ENCODE measurements at places on chromosomes 7 and 10.

DNA sequence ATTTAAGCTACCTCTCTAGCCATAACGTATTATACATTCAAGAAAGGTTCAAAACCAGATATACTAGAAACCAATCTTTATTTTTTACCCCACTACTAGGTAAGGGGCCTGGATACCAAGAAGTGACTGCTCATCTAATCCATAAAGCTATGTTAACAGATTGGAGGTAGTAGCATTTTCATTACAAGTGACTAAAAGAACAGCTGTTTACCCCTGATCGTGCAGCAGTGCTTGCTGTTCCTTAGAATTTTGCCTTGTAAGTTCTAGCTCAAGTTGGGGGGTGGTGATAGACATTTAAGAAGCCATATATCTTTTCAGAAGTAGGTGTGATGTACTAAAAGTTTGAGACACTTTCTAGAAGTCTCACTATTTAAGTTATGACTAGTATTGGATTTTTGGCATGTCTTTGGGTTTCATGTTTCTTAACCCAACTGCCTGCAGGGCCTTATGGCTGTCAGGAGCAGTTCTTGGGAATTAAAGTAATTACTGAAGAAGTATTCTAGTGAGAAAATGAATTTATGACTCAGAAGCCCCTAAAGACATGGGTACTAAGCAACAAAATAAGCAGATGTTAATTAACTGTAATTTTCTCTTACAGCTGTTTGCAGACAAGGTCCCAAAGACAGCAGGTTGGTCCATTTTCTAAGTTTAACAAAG lies 2.3 kb downstream of the PPIA start:
- DNase-seq = no peak

DNA sequence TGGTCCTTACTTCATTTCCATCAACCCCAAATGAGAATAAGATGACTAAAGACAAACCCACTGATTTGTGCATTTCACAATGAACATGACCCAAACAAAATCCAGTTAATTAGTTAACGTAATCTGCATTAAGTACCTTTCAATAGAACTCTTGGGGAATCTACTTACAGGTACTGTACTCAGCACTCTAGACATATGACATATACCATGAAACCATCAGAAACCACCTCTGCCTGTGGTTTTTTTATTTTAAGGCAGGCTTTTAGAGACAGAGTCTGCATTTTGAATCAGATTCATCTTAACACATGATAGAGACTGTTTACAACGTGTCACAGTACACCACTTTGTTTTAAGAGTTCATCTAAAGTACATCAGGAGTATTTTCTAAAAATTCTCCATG lies 168.4 kb downstream of the BTAF1 start:
- DNase-seq = no peak

- no peak for DNase-seq
These were observed 1.9 kb upstream of the CCL24 start for GRCh38 chr7:75815418-75816064.

DNA sequence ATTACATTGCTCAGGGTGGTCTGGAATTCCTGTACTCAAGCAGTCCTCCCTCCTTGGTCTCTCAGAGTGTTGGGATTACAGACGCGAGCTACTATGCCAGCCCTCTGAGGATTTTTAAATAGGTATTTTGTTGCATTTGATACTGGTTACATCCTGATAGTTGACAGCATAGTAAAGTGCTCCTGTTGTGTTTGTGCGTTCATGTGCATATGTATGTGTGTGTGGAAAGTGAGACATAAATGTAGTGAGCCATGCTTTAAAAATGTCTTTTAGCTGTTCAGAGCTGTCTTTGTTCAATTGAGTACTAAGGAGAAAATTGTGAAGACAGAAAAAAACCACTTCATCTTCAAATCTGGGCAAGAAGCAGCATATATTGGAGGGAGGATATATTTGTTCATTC lies 27.8 kb downstream of the ZNRF2 start:
- DNase-seq = no peak

DNA sequence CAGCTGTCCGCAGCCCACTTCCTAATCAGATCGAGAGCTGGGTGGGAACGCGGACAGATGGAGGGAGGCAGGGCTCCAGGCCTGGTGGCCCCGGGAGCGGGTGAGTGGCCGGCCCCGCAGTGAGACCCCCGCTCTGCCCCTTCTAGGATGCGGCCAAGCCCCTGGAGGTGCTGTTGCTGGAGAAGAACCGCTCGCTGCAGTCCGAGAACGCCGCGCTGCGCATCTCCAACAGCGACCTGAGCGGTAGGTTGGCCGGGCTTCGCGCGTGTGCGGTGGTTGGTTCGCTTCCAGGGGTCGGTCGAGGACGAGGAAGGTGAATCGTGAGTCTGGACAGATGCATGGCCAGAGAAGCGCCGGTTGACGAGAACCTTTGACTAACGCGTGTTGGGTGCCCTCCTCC lies 91.3 kb upstream of the SH2B2 start:
- no peak for DNase-seq

- DNase-seq = no peak
These were observed 80.7 kb upstream of the EMX2 start for GRCh38 chr10:117461766-117462423.

GRCh38 chr7:155580367-155580766 lies 34.0 kb upstream of the CNPY1 start:
- DNase-seq = no peak

GRCh38 chr10:99470327-99470726 lies 39.9 kb upstream of the GOT1 start:
- no peak for DNase-seq

DNA sequence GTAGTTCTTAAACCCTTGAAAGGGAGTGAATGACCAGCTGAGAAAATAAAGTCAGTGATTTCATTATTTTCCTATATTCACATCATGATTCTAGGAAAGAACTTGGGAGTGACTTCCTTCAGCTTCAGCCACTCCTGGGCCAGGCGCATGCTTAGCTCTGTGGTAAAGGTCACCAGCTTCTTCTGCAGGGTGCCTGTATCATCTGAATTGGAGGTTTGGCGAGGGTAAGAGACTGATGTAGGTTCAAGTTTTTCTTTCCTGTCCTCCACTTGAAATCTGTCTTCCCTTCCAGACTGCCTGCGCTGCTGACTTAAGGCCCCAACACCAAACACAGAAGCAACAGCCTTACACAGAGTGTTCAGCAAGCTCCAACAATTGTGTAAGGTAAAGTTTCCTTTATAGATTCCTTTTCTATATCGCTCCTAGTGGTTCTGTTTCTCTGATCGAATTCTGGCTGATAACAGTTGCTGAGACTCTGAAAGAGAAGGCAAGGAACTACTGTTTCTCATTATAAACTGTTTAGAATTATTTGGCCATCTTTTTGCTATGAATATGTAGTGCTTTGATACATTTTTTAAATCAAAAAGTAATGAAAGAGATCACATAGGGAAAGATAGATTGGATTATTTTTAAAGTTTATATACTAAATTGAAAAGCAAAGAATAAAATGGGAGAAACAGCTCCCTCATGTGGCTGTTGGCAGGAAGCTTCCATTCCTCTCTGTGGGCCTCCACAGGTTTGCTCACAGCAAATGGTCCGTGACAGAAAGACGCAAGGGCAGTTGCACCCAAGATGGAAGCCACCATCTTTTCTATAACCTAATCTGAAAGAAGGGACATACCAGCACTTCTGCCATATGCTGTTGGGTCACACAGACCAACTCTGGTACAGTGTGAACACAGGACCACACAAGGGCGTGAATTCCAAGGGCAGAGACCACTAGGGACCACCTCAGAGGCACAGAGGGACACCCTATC lies 14.0 kb downstream of the GATAD1 start:
- no peak for DNase-seq

DNA sequence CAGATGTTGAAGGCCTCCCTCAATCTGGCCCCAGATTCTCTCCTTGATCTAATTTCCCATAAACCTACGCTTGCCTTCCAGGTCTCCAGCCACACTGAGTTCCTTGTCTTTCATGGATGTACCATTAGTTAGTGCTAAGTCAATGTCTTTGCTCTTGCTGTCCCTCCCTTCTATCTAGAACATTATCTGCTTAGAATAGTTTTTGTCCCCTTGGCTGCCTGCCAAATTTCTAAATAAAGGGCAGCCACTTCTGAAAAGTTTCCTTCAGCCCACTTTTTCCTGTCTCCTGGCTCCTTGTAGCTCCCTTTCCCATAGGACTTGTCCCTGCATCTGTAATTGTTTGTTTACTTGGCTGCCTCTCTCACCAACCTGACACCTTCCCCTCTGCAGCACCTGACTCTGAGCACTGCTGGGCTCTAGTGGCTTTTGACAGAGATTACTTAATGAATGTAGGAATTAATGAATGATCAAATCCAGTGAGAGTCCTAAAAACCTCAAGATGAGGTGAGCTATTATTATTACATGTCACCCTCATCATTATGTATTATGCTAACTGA lies 58.3 kb downstream of the CXCL12 start:
- DNase-seq = no peak

DNA sequence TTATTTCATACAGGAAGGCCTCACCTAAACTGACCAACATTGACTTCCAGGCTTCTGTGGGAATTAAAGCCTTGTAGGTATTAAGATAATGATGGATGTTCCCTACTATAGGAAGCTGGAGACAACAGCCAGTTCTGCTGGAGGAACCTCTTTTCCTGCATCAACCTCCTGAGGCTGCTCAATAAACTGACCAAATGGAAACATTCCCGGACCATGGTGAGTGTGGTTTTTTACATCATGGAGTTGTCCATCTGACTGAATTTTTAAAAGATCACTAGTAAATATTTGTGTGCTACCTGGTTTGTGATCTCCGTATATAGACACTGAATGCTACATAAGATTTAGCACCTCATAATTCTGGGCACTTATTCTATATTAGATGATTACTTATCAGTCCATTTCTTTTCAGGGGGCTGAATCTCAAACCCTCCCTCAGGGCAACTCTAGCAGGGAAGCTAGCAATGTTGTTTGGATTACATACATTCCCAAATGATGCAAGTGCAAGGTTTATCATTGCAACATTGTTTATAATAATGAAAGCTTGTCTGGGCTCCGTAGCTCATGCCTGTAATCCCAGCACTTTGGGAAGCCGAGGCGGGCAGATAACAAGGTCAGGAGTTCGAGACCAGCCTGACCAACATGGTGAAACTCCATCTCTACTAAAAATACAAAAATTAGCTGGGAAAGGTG lies 21.5 kb upstream of the SMKR1 start:
- DNase-seq = no peak

GRCh38 chr7:128031901-128032604 lies 816 bp upstream of the LRRC4 start:
- DNase-seq = peak; percentile 15

- DNase-seq = no peak
These were observed 220.0 kb upstream of the MEOX2 start for GRCh38 chr7:15906436-15906835.

- DNase-seq = no peak
These were observed 26.0 kb downstream of the GNA12 start for GRCh38 chr7:2818121-2818520.

DNA sequence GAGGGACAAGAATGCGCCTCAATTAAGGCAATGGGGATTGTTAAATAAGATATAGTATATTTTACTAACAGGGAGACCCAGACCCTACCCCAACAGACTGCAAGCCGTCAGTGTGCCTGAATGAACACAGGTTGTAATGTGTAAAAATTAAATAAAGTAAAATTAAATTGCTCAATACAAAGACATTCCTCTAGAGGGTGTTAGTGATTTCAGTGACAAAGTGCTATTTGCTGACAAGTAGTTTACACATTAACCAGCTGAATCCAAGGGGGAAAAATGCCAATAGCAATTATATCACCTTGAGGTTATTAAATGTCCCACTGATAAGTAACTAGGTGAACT lies 110.5 kb downstream of the EBF3 start:
- DNase-seq = no peak

DNA sequence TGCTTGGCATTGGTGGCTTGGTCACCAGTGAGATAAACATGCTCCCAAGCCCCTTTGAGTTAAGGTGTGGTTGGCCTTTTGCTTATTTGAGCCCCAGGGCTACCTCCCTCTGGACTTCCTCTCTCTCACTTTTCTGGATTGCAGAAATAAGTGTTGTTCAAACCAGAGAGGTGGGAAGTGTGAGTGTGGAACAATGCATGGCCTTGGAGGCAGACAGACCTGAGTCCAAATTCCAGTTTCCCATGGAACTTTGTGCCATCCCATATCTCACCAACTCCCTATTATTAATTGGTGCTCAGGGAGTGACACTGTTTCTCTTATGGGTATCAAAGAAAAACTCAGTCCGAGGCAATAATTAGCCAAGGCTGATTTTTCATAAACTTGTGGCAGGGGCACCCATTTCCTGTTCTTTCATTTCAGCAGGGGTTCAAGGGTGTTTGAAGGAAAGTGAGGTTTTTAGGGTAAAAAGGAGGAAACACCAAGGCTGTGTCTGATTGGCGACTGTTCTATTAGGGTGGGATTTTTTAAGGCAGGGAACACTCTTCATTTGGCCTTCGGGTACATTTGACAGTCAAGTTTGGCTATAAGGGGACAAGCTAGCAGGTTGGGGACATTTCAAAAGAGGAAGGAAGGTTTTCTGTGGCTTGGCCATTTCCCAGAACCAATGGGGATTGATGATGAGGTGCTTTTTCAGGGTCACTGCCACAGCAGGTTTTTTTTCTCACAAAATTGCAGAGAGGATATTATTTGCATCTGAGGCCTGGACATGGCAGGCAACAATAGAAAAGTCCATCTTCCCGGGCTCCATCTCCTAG lies 148.8 kb upstream of the NPY start:
- DNase-seq = no peak

GRCh38 chr10:87523731-87524130 lies 19.0 kb downstream of the MINPP1 start:
- DNase-seq = no peak

- no peak for DNase-seq
These were observed 375 bp upstream of the CHN2 start for GRCh38 chr7:29194206-29194593.

Data from effector CD4-positive, alpha-beta T cell (primary cell).